ENCODE measurements at places on chromosomes 12 and 14. TPM values are rescaled to one million over a fixed set of nuclear protein-coding genes. Genes with fewer than 3 reads are reported as not detected.
A peak's percentile ranks its signal among the peaks of the same experiment; 100 is the strongest.

DNA sequence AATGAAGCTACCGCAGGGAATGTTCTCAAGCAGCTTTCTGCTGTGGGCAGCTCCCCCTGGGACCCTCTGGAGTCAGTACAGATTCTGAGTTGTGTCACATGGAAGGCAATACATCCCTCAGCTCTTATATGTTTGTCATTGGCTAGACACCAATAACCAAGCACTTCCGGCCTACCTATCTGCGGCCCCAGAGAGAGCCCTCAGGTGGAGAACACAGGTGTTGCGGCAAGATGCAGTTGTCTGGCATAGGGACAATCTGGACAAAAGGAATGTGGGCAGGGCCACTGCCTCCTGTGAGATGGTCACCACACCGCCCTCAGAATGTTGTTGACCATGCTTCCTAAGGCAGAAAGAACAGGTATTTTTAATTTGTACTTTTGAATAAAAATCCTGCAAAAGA, 118.7 kb downstream of the BRMS1L start:
- no peak for DNase-seq

DNA sequence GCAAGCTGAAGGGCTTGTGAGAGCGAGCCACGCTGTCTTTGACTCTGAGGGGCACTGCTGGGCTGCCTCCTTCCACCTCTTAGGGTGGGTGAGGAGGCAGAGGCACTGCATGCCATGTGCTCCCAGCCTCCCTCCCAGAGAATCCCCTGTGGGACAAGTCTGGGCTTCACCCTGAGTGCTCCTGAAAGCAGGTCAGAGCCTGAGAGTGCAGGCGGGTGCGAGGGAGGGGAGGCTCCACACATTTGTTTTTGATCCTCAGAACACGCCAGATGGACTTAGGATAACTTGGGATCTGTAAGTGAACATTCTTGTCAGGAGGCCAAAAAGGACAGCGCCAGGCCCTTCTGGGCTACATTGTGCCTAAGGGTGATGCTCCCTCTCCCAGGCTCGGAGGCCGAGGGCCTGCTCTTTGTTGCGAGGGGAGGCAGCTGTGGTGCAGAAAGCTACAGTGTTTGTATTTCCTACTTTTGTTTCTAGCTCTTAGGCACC, 155.4 kb downstream of the TMX1 start:
- peak; percentile 81 for DNase-seq

- no peak for DNase-seq
Observed at GRCh38 chr12:125229878-125230530, 164.8 kb downstream of the AACS start.

- DNase-seq = no peak
Observed at GRCh38 chr14:24673534-24674203, 39.7 kb upstream of the GZMB start.

- no peak for DNase-seq
Observed at GRCh38 chr12:27324530-27324929, 8.1 kb upstream of the BMAL2 start.

DNA sequence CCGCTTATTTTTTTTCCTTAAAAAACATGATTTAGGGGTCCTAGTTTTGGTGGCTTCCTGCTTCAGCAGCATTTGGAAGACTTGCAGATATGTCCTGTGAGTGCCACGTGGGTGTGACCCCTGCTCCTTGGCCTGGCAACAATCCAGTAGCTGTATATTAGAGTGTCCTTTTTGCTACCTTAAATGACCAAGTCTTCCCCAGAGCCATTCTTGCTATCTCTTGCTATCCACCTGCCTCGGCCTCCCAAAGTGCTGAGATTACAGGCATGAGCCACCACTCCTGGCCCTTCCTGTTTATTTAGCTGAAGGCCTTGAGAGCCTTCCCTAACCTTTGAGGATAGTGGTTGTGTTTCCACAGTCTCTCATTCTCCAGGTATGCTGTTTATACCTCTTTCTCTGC, 17.0 kb downstream of the TPCN1 start:
- DNase-seq = peak; percentile 50

DNA sequence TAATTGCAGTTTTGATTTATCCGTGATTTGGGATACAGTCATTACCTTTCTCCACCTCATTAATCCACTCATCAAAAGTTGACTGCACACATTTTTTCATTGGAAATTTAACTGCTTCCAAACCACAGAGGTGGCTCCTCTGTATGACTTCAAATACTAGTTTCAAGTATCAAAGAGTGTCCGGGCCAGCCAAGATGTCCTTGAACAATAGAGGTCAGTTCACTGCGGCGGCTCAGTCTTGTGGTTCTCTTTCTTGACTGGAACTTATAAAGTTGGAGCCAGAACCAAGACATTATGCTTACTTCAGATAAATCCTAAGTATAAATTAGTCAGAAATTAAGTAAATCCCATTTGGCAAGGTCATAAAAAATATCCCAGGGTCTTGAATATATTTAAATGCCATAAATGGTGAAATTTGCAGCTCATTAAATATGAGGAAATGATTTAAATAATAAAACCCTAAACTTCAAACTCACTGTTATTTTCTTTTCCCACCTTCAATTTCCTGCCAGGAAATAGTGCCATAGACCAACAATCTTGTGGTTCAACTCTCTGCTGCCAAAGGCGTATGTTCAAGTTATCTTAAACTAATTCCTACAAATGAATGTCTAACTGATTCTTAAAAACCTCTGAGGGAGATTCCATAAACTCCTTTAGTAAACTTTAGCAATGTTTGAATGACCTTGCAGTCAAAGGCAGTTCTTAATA, 360.8 kb downstream of the AEBP2 start:
- DNase-seq = no peak

DNA sequence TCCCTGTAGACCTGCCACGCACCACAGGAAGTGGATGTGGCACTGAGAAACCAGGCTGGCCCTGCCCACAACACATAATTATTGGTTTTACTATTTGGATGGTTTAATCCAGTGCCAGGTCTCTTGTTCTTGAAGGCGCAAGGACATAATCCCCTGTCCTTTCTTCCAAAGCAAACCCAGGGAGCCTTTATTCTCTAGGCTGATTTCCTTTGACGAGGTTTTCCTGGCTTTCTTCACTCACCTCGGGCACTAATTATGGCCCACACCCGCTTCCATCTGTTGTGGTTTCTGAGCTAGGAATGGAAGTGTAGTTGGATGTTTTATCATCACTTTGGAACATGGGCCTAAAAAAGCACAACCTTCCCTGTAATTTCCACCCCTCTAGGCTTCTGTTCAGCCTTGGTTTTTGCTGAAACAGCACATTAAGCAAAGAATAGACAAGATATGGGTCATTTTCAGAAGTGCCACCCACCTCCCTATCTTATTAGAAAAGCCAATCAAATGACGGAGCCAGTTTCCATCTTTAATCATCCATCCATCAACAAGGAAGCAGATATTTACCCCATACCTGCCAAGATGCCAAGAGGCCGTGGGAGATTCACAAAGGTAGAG, 73.9 kb downstream of the PPP1R36 start:
- no peak for DNase-seq

GRCh38 chr12:65934480-65935115, 110.3 kb downstream of the HMGA2 start:
- DNase-seq = no peak

DNA sequence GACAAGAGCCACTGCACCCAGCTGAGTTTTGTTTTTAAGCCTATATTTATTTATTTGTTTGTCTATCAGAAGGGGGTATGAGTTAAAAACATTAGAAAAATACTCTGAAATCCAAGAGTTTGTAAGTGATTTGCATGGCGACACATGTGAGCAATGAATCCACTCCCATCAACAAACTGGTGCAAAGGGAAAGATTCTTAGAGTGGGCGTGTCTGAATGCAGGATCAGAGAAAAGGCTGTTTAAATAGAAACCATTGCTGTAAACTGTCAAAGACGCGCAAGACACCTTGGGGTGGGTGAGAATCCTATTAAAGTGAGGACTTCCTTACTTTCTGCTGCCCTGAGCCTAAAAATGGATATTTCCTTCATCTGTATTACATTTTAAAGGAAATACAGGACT, 51.9 kb downstream of the ZFYVE26 start:
- DNase-seq = no peak

DNA sequence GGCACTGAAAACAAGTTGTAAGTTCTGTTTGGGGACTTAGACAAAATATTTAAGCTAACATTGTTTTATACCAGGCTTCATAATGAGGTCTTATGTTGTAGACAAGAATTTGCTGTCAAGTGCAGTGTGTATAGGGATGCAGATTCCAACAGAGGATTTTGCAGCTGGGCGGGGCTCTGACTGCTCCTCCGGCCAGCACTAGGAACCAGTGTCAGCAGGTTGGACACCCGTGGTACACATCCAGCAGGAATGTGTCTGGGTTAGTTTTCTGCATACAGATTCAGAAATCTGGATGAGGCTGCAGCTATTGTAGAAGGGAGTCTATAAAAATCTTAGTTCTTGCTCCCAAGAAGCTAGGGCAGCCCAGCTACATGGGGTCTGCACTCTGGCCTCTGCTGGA, 194.3 kb upstream of the RBM19 start:
- no peak for DNase-seq

- no peak for DNase-seq
Observed at GRCh38 chr14:54617467-54617866, 50.5 kb downstream of the SAMD4A start.

- no peak for DNase-seq
Observed at GRCh38 chr12:120352117-120352516, 16.8 kb downstream of the MSI1 start.

- no peak for DNase-seq
Observed at GRCh38 chr14:77037938-77038568, 9.5 kb upstream of the IRF2BPL start.

DBX2 gene
- total RNA-seq = not detected

PAPLN gene
- total RNA-seq = 24.9 TPM

KRT3 gene
- not detected for total RNA-seq

PRB2 gene
- not detected for total RNA-seq
